CD8-positive, alpha-beta memory T cell (primary cell): ENCODE measurements at places on chromosomes 11 and 22. TPM values are rescaled to one million over a fixed set of nuclear protein-coding genes. Genes with fewer than 3 reads are reported as not detected.

- DNase-seq, result no peak
Observed at GRCh38 chr11:131600628-131601027, 230.2 kb downstream of the NTM start.

- DNase-seq, result peak; percentile 33
Observed at GRCh38 chr11:44622190-44622650, 56.8 kb downstream of the CD82 start.

DNA sequence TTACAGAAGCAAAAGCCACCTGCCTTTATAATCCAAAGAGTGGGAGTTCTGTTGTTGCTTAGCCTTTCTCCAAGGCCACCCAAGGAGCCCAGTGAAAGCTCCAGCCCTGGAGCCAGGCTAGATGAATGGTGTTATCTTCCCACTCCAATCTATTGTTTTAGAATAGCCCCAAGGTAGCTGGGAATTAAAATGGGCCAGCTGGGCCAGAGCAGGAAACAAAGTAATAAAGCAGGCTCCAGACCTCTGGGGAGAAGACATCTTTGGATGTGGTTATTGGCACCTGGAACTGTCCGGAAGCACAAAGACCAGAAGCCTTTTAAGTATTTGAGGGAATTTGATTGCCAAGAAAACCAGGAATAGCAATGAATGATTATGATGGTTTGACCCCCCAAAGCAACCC lies 8.8 kb downstream of the C11orf96 start:
- DNase-seq, result no peak

PNPLA5 gene
- total RNA-seq, result not detected

CD3E gene
- 534 TPM for total RNA-seq

TMEM191B gene
- total RNA-seq, result 1.3 TPM

ANO9 gene
- 25.3 TPM for total RNA-seq
